ENCODE measurements at places on chromosomes 11 and 22.

DNA sequence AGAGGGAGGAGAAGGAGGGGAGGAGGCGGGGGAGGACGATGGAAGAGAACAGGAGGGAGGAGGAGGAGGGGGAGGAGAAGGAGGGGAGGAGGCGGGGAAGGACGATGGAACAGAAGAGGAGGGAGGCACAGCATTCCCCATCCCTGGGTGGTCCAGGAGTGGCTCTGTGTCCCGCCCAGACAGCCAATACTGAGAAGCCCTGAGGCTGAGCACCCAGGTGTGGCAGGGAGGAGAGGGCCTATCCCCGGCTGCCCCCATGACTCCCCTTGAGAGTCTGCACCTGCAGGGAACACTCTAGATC, 717 bp downstream of the MRGPRE start:
- no peak for DNase-seq

GRCh38 chr11:126140926-126141280, 70.5 kb downstream of the RPUSD4 start:
- DNase-seq, result no peak

GRCh38 chr22:19996694-19997384, 19.8 kb downstream of the ARVCF start:
- DNase-seq, result no peak

DNA sequence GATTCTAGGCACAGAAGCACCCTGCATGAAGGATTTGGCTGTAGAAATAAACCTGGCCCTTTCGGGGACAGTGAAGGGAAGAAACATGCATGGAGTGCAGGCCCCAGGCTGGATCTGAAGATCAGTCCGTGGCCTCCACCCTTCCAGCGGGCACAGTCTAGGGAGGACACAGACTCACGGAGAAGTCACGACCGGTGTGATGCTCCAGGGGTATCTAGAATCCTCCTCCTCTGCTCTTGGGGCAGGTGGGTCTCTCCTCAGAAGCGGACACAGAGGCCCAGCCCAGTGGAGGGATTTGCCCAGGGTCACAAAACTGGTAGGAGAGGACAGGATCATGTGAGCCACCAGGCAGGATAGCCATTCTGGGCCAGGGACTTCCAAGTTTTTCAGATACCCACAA, 22.4 kb downstream of the SLCO2B1 start:
- DNase-seq, result no peak

GRCh38 chr11:134949121-134950090, 537.4 kb upstream of the B3GAT1 start:
- no peak for DNase-seq

DNA sequence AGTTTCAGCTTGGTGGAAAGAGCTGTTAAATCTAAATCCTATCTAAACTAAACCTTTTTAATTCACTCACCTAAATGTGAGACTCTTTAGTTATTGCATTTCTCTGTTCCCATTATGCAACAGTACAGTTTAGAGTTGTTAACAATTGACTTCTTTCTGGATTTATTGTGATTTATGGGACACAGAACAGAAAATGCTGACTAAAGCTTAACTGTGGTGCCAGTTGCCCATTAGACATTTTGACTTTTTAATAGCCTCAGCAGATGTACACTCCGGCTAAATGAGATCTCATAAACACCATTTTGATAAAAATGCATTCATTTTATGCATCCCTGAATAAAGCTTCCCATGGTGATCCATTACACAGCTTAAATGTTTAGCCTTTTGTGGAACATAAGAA, 356.6 kb downstream of the CASP12 start:
- DNase-seq, result no peak

DNA sequence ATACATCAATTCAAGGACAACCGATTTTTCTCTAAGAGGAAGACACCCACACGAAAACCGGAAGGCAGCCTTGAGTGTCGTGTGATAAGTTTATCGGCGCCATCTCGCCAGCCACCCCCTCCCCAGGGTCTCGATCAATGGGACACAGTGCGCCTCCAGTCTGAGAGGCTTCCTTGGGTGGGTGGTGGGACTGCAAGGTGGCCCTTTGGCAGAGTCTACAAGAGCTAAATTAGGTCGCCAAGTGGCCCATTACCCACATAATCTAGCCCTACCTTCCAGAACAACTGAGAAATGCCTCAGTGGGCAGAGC, 64.0 kb downstream of the CD6 start:
- no peak for DNase-seq
